Stimulated activated naive CD4-positive, alpha-beta T cell treated with Interleukin-2 at 50 U/mL for 16 hours (primary cell): ENCODE measurements at places on chromosomes 12 and 14.

DNA sequence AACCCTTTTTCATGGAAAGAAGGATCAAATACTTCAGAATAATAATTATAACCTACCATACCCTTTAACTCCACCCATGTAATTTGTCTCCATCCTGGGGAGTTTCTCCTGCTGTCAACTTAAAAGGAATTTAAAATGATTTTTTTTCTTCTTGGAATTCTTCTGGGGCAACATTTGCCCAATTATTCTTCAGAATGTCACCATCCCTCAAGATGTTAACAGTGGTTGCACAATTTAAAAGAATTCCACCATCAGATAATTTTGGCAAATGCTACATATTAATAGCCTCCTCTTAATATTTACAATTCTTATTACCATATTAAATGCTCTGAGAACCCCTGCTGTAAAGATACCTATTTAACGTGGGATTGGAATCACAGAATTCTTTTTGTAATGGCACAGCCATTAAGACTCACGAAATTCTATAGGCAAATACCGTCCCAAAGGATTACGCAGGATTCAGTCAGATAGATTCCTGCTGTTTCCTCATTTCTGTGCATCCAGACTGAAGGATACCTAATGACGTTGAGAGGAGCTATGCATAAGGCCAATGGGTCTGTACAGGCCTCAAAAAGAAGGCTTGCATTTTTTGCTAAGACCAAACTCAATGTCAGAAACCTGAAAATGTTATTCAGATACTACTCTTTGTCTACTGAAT lies 177.5 kb downstream of the DAD1 start:
- no peak for DNase-seq

DNA sequence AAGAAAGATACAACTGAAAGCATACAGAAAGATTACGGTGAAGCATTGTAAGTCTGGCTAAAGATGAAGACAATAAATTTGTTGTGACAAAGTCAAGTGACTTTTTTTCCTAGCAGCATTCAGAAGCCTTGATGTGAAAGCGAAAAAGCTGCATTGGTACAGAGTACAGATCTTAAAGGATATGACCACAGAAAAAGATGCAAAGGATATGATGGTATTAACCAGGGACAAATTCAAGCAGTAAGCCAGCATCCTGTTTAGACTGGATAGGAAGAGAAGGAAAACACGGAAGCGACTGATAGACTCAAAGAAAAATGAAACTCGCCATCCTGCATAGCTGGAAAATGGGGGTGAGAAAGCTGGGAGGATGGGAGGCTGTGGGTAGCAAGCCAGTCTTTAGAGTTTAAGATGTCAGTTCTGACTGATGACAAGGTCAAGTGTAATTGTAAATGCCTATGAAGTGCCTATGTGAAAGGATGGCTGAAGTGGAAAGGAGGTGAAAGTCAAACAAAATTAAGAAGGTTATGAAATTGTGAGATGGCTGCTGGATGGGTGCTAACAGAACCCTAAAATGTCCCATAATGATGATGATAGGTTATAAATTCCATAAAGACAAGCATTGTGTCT lies 92.4 kb downstream of the PHLDA1 start:
- no peak for DNase-seq

DNA sequence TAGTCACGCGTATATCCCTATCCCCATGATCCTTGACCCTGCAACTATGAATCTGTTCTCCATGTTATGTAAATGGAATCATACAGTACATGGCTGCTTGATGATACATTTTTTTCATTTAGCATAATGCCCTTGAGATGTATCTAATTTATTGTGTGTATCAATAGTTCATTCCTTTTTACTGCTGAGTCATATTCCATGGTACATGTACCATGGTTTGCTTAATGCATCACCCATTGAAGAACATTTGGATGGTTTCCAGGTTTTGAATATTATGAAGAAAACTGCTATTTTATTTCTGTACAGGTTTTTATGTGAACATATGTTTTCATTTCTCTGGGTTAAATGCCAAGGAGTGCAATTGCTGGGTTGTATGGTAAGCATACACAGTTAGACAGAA lies 4.0 kb upstream of the RNASE10 start:
- no peak for DNase-seq

GRCh38 chr14:62076825-62077605 lies 314.8 kb downstream of the SNAPC1 start:
- DNase-seq, result no peak

- no peak for DNase-seq
These were observed 94.5 kb upstream of the GRIN2B start for GRCh38 chr12:14075797-14076393.

DNA sequence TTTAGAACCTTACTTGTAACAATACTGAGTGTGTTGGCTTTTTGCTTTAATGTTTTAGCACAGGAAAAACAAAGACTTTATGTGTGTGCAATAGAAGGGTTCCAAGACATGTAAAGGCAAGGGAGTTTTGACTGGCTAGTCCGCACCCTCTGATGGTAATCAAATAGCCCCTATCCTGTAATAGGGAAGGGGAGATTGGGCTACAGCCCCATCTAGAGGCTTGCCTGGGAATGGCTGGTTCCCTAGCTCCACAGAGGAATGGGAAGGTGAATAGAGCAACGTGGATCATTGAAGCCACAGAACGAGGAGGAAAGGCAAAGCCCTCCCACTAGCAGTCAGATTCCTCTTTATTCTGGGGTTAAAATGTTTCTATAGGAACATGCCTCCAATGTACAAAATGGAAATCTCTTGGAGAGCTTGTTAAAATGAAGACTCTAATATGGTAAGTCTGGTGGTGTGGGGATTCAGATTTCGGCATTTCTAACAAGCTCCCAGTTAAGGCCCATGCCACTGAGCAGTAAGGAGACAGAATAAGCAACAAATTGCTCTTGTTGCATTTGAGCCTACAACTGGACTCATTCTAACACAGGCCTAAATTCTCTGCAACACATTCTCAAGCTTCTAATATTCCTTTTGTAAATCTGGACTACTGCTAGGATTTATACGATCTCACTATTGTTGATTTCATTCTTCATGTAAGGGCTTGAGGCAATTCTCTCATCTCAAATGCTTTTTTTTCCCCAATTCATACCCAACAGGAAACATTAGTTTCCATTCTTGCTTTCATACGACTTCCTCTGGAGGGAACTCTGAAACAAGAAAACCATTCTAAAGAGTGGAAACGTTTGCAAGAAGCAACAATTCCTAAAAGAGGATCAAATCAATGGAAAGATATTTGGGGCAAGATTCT lies 57.1 kb downstream of the NIN start:
- DNase-seq, result no peak

DNA sequence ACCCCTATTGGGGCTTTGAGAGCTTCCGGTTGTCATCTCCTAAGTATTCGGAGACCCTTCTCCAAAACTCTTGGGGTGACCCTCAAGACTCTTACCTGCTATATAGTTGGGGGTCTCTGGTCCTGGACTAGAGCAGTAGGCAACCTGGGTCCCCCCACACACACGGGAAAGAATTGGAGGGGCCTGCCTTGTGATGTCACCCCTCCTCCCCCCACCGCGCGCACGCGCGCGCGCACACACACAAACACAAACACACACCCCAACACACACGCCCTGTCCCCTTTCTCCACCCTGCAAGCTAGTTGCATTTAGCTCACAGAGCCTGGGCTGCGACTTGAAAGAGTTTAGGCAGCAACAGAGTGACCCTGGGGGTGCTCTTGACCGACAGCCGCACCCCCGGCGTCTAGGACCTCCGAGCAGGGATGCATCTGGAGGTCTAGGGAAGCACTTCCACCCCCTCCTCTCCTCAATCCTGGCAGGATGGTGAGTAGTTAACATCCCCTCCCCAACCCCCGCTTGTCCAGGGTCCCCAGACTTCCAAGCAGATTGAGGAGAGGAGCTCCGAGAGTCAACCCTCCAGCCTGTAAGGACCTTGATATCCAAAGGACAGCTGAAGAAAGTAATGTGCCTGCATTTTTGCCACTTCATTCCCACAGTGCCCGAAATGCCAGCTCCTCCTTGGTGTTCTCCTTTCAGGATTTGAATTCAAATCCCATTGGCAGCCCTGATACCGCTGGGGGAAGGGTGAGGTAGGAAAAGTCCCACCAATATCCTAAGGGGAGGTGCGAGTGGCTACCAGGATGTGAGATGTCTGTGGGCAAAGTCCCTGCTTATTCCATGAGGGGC lies 1.4 kb upstream of the DNAJC14 start:
- DNase-seq, result peak; percentile 7

DNA sequence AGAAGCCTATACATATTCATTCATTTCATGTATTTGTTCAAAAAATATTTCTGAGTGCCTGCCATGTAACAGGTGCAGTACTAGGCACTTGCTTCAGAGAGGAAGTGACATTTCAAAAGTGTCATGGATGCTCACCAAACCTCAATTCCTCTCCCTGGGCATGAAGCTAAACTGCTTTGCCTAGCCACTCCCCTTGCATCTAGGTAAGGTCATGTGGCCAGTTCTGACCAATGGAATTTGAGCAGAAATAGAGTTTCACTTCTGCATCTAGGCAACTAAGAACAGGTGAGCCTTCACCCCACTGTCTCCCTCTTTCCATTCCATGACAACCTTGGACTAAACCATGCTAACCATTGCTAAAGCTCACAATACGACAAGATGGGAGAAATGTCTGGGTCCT lies 27.6 kb downstream of the TC2N start:
- no peak for DNase-seq
